ENCODE measurements at places on chromosomes 3 and 15.

DNA sequence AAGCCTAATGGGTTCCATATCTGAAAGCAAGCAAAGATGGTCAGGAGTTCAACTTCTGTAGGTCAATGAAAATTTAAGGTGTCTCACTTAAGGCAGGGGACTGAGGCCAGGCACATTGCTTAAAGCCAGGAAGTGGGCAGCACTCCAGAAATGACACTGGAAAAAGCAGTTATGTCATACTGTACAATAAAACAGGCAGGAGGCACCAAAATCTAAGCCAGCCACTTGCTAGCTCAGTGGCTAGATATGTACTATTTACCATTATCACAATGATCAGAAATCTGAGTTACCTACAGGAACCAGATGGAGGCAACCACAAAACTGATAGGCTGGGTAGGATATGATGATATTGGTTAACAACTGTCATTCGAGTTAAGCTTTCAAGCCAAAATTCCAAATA lies 57.3 kb downstream of the FRMD5 start:
- DNase-seq = peak; percentile 16

DNA sequence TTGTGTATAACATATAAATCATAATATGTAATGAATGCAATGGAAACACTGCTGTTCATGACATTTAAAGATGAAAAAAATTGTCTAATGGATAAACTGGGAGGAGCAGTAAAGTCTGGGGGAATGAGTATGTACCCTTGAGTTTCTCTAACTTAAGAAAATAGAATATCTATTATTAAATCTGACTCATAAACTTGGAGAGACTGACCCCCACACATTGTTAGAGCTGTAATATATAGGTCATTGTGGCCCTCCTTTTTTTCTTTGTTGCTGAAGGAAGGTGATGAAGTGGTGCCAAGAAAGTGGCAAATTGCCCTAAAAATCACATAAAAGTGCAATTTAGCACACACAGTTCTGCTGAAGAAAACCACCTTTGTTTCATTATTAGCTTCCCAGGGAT lies 389.8 kb upstream of the RARB start:
- DNase-seq = no peak

DNA sequence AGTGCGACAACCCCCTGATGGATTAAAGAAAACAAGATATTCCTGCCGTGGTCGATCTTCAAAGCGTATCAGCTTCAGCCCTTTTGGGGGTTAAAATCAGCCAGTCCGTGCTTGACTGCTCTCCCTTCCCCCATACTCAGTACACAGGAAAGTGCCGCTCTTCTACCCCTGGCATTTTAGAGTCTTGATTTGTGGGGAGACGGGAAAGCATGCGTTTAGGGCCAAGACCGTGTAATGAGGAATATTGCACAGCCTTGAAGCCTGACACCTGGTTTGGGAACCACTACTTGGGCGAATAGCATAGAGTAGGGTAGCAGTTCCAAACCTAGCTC lies 540 bp upstream of the EDC3 start:
- DNase-seq = no peak

DNA sequence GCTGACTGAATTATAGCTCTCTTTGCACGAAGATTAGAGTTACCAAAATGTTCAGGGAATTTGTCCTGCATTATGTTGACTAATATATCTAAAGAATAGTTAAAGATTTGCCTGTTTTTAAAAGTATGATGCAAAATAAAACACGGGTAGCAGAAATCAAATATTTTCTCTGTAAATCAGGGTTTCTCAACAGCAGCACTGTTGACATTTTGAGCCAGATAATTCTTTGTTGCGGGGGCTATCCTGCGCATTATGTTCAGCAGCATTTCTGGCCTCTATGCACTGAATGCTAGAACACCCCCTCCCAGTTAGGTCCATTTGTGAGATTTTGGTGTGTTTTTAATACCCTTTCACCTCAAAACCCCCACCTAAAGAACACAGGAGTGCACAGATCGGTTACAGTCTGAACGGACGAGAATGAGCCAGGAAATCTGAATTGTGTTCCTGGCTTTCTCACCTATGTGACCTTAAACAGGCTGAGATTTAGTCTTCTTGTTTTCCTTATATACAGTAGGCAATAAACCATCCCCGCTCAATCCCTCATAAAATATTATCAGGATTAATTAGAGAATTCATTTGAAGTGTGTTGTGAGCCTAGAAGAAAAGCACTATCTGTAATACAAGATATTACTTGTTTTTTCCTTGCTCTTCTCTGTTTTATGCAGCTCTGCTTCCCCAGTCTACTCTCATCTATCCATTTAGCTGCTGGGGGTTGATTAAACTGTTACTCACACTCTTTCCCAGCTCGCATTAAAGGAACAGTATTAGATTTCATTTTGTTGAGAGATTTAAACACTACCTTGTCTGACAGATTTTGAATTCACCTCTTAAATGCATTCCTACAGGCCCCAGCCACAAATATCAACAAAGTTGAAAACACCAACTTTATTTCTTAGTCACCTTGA lies 247.5 kb upstream of the GOLIM4 start:
- no peak for DNase-seq

DNA sequence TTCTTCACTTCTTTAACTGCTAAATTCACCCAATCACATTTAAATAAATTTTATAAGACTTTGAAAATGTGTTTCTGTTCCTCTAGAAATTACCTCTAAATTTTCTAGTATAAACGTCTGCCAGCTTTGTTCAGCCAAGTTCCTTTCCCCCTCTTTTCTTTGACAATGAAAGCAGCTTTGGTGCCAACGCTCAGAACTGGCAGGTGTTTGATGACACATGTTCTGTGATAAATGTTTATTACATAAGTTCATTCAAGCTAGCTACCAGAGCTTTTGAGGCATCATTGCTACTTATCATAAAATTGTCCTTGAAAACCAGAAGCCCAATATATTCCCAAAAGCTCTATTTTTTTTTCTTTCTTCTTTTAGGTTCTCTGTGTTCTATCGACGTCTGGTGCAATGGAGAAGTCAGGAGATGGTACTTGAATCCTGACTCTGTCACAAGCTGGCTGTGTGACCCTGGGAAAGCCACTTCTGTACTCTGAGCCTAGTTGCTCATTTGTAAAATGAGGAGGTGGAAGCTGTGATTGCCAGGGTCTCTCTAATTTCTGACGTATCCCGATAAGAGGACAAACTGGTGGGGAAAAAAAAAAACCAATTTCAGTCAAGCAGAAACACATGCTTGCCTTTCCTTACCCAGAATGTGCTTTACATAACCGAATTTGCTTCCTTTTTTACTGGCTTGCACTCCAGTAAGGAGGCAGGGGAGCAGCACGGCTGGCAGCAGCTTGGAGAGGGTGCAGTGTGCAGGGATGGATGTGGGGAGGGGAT lies 187.1 kb upstream of the LPP start:
- DNase-seq = no peak

DNA sequence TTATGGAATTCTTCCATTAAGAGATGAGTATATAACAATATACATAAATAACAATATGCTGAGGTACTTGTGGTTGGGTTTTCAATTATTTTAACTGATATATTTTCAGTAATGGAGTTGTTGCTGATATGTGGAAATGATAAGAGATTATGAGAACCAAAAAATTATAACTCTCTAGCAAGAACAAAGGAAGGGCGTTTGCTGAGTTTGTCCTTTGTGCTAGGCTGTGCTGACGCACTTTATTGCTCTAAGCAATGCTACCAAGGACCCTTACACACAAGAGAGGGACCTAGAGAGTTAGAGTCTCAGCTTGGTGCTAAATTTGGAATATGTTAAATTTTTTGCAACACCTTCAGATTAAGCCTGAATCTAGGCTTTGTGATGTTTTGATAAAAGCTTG lies 24.1 kb downstream of the CFAP91 start:
- no peak for DNase-seq

DNA sequence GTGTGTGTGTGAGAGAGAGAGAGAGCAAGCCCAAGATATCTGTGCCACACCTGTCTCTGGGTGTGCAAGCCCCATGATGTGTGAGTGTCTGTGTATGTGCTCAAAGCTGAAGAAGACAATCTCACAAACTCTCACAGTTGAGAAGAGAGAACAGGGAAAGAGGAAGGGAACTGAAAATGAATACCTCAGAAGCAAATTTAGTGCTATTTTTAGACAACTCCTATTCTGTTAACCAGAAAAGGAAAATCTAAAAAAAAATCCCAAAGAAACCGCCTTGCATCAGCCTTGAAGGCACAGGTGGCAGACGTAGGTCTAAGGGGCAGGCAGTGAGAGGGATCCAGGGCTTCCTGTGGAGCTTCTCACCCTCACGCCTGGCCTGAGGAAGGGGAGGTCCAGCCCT lies 47.8 kb downstream of the ATP2B2 start:
- DNase-seq = no peak

- DNase-seq = no peak
These were observed 52.8 kb downstream of the DHX30 start for GRCh38 chr3:47855461-47856383.

GRCh38 chr15:99630607-99631131 lies 64.9 kb downstream of the MEF2A start:
- DNase-seq = no peak

GRCh38 chr3:124888482-124889441 lies 1.6 kb upstream of the ITGB5 start:
- DNase-seq = no peak

DNA sequence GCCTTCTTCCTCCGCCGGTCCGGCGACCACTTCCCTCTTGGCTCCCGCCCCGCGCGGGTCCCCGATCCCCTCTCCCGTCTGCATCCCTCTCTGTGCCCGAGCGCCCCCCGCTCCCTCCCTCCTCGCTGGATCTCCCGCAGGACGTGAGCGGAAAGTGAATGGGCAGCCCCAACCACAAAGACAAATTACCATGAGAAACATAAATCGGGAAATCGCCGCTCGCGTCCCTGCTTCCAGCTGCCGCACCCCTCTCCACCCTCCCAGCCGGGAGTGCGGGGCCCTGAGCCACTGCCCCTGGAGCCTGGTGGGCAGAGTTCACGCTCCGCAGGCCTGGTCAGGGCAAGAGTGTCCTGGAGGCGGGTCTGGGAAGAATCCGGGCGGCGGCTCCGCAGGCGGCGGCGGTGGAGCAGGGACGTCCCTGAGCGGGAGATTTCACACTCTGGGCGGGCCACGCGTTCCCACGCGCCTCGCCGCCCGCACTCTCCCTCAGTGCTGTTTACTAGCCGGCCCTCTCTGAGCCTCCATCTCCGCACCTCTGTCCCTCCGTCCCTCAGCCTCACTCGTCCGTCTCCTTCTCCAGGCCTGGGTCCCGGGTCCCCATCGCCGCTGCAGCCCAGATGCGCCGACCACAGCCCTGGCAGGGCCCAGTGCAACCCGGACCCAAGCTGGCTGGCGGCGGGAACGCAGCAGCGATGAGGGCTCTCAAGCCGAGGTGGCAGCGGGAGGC lies 835 bp downstream of the SEMA5B start:
- DNase-seq = no peak

DNA sequence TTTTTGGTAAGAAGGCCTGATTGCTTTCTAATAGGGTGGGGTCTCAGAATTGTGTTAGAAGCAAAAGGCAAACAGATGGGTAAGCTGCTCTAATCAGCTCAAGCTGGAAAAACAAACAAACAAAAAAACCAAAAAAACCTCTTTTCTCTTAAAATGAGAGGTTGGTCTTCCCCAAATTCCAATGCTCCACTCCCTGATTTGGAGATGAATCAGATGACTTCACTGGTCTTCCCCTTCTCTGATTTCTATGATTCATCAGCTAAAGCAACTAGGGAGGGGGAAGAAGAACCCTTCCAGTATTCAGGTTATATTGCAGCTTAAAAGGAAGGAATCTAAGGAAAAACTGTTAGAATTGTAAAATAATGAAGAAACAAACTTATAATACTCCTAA lies 9.6 kb upstream of the ANXA2 start:
- DNase-seq = peak; percentile 92

DNA sequence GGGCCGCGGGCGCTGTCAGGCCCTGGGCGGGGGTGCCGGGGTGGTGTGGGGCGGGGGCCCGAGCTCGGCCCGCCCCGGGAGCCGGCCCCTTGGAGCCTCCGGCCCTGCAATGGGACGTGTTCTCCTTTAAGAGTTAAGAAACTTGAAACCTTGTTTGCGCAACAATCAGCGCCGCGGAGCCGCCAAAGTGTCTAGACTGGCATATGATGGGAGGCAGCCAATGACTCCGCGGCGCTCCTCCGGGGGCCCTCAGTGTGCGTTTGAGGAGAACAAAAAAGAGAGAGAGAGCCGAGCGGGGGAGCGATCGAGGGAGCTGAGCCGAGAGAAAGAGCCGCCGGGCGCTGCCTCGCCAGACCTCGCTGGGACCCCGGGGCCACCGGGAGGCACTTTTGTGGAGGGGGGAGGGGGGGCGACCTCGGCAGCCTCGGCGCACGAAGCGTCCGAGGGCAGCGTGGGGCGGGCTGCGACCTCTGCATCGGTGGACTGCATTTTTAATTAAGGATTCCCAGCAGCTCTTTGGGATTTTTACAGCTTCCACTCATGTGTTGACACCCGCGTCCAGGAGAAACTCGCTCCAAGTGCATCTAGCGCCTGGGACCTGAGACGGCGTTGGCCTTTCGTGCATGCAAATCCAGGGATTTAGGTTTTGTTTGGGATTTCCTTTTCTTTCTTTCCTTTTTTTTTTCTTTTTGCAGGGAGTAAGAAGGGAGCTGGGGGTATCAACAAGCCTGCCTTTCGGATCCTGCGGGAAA lies at the start of gene SMAD6:
TSS of gene SMAD6 (plus strand) at position 202 of the 752 bp plus-strand sequence. CDS start 1,023 bp downstream, outside the sequence.
- peak; percentile 95 for DNase-seq

GRCh38 chr3:151319628-151320027 lies 3.0 kb upstream of the GPR87 start:
- DNase-seq = peak; percentile 61

- DNase-seq = no peak
These were observed 35.0 kb upstream of the CAPN7 start for GRCh38 chr3:15171096-15171495.

DNA sequence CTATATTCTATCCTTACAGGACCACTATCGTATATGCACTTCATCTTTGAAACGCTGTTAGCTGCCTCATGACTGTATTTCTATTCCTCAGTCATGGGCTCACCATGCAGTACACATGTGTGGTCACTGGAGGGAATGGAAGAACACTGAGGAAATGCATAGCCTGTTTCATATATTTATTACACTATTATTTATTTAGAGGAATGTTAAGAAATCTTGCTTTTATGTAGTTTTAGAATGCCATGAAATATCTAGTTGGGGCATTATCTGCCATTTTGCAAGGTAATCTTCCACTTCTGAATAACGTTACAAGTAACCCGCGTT lies 155.7 kb downstream of the IGF1R start:
- DNase-seq = no peak

- no peak for DNase-seq
These were observed 654.0 kb upstream of the KCNMB2 start for GRCh38 chr3:177882124-177882648.

Data from fibroblast of mammary gland (primary cell).